ENCODE measurements at places on chromosomes 4 and X. TPM values are rescaled to one million over a fixed set of nuclear protein-coding genes. Genes with fewer than 3 reads are reported as not detected.

The NWD2 gene
- not detected for total RNA-seq

The ANXA10 gene
- not detected for total RNA-seq

The NHS gene
- 0.71 TPM for total RNA-seq

The PRDX4 gene
- total RNA-seq = 35.0 TPM

GRCh38 chr4:185945252-185945651 lies 123.7 kb upstream of the TLR3 start:
- no peak for DNase-seq
- H3K4me1 ChIP-seq = no peaks in the 10 kb centered on the region

DNA sequence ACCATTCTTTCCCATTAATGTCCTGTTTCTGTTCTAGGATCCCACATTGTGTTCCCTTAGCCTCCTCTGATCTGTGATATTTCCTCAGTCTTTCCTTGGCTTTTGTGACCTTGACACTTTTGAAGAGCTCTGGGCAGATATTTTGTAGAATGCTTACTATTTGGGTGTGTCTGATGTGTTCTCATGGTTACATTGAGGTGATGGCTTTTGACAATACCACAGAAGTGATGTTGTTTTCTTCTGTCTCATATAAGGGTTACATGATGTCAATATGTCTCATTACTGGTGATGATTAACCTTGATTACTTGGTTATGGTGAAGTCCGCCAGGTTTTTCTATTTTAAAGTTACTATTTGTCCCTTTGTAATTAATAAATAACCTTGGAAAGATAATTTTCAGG lies 183.7 kb downstream of the SOWAHB start:
- H3K27me3 ChIP-seq = peaks cover 17% of the 10 kb centered on the region
- H3K4me3 ChIP-seq = no peak overlapping the region
- H3K4me1 ChIP-seq = peaks cover 5% of the 10 kb centered on the region
- H3K36me3 ChIP-seq = no peaks in the 10 kb centered on the region
- H3K27ac ChIP-seq = no peak overlapping the region
- DNase-seq = no peak

Measured in activated CD4-positive, alpha-beta memory T cell treated with anti-CD3 and anti-CD28 coated beads, Interleukin-2, amount 10 ng/mL, durations not matched to agents 7 days and 5 days (primary cell).